CD4-positive, CD25-positive, alpha-beta regulatory T cell (primary cell): ENCODE measurements at places on chromosomes 1 and 21. TPM values are rescaled to one million over a fixed set of nuclear protein-coding genes. Genes with fewer than 3 reads are reported as not detected.

GRCh38 chr1:234960722-234961455, 167.7 kb downstream of the TOMM20 start:
- H3K27me3 ChIP-seq = no peaks in the 10 kb centered on the region
- no peak overlapping the region for H3K4me3 ChIP-seq
- peak overlapping the region; percentile 17 for H3K27ac ChIP-seq
- H3K4me1 ChIP-seq = peaks cover 52% of the 10 kb centered on the region

- no peaks in the 10 kb centered on the region for H3K4me1 ChIP-seq
- no peak for DNase-seq
- no peaks in the 10 kb centered on the region for H3K36me3 ChIP-seq
Measured at GRCh38 chr1:171850651-171851350, 9.5 kb downstream of the DNM3 start.

DNA sequence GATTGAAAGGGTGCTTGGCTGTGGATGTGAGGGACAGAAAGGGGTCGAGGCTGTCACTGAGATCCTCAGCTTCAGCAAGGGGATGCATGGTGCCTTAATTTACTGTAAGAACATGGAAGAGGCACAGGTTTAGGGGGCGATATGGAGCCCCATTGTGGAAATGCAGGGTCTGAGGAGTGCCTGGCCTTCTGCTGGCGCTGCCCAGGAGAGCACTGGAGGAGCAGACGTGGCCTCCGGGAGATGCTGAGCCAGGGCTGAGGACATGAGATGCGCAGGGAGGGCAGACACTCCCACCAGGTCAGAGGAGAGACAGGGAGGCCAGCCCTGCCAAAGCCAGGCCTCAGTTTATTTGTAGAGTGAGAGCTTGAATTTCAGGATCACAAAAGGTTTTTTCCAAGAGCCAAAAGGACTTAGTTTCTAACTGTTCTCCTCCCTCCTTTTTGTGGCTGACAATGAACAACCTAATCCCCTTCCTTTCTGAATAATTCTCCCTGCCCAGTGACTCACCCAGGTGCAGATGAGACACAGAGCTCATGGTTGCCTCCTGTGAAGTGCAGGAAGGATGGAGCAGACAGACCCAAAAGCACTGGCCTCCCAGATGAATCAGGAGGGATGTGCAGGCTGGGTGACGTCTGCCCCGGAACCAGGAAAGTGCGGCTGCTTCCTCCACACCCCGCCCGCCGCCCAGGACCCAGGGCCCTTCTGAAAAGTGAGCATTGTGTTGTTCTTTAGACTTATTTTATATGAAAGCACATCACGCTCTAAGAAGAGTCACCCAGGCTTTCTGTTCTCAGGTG, 73.0 kb upstream of the TMPRSS2 start:
- peaks cover 4% of the 10 kb centered on the region for H3K27me3 ChIP-seq
- no peaks in the 10 kb centered on the region for H3K36me3 ChIP-seq
- no peaks in the 10 kb centered on the region for H3K4me1 ChIP-seq
- no peak overlapping the region for H3K27ac ChIP-seq
- no peak for DNase-seq

DNA sequence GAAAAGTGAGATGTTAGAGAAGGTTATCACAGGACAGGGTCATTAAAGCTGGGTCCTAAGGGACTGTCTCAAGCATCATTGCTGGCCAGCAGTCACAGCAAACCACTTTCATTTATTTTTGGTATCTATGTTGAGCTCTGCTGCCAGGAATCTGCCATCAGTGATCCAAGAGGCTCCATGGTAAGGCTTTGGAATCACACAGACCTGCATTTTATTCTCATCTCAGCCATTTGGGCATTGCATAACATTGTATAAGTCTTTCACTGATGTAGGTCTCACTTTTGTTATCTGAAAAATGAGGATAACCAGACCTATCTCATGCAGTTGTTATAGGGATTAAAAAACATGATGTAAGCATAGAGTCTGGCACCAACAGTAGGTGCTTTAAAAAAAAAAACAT, 77.5 kb downstream of the OMA1 start:
- no peaks in the 10 kb centered on the region for H3K27me3 ChIP-seq
- H3K4me1 ChIP-seq = no peaks in the 10 kb centered on the region
- no peak overlapping the region for H3K4me3 ChIP-seq
- peaks cover 3% of the 10 kb centered on the region for H3K36me3 ChIP-seq

DNA sequence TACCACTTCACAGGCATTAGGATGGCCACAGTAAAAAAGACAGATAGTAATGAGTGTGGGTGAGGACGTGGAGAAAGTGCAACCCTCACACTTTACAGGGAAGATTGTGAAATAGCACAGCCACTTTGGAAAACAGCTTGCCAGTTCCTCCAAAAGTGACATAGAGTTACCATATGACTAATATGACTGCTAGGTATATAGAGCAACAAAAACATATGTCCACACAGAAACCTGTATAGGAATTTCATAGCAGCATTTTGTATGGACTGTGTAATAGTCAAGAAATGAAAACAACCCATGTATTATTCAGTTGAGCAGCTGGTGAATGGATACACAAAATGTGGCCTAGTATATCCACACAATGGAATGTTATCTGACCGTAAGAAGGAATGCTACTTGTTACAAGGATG, 30.4 kb upstream of the LBR start:
- H3K36me3 ChIP-seq = no peaks in the 10 kb centered on the region
- no peak for DNase-seq
- H3K4me3 ChIP-seq = no peak overlapping the region
- peaks cover 14% of the 10 kb centered on the region for H3K4me1 ChIP-seq

- peaks cover 15% of the 10 kb centered on the region for H3K27me3 ChIP-seq
- H3K4me1 ChIP-seq = peaks cover 13% of the 10 kb centered on the region
- no peak overlapping the region for H3K4me3 ChIP-seq
- no peak overlapping the region for H3K27ac ChIP-seq
- DNase-seq = no peak
Measured at GRCh38 chr21:38740090-38740489, 65.6 kb upstream of the ETS2 start.

- peaks cover 10% of the 10 kb centered on the region for H3K36me3 ChIP-seq
- peak overlapping the region; percentile 14 for H3K4me3 ChIP-seq
- H3K4me1 ChIP-seq = peaks cover 55% of the 10 kb centered on the region
- H3K27ac ChIP-seq = peak overlapping the region; percentile 29
Measured at GRCh38 chr1:31013187-31013864, 52.2 kb downstream of the PUM1 start.

SOX13 gene
- 0.47 TPM for total RNA-seq

- peak overlapping the region; percentile 82 for H3K4me3 ChIP-seq
- peak overlapping the region; percentile 55 for H3K27ac ChIP-seq
- H3K4me1 ChIP-seq = peaks cover 34% of the 10 kb centered on the region
- no peaks in the 10 kb centered on the region for H3K36me3 ChIP-seq
- H3K27me3 ChIP-seq = no peaks in the 10 kb centered on the region
Measured at GRCh38 chr21:35226968-35227744, 178.1 kb upstream of the RUNX1 start.

GRCh38 chr1:113983391-113983790, 4.1 kb downstream of the OLFML3 start:
- no peak overlapping the region for H3K27ac ChIP-seq
- H3K27me3 ChIP-seq = no peaks in the 10 kb centered on the region
- no peaks in the 10 kb centered on the region for H3K4me1 ChIP-seq
- H3K4me3 ChIP-seq = no peak overlapping the region
- H3K36me3 ChIP-seq = peaks cover 3% of the 10 kb centered on the region

DNA sequence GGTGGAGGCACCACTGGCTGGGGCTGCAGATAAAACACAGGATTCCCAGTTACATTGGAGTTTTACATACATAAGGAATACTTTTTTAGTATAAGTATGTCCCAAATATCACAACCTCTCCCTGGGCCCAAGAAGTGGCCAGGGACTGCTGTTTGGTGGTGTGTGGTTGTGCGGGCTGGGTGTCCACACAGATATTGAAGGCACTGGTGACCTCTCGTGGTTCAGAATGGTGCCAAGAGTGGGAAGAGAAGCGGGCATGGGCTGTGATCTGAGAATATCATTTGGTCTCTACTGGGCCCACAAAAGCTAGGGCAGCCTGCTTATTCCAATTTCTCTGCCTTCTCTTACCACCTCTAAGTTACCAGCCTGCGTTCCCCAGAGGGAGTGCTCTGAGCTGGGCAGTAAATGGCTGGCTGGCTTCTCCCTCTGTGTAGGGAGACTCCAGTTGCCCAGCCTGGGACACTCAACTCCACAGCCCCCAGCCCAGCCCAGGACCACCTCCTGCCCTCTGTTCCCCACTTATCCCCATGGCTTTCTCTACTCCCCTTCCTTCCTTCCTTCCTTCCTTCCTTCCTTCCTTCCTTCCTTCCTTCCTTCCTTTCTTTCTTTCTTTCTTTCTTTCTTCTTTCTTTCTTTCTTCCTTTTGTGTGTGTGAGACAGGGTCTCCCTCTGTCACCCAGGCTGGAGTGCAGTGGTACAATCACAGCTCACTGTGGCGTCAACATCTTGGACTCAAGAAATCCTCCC, 42.8 kb upstream of the RD3 start:
- no peaks in the 10 kb centered on the region for H3K36me3 ChIP-seq
- H3K4me1 ChIP-seq = no peaks in the 10 kb centered on the region
- H3K4me3 ChIP-seq = no peak overlapping the region
- no peak for DNase-seq
- H3K27me3 ChIP-seq = no peaks in the 10 kb centered on the region
- no peak overlapping the region for H3K27ac ChIP-seq

DNA sequence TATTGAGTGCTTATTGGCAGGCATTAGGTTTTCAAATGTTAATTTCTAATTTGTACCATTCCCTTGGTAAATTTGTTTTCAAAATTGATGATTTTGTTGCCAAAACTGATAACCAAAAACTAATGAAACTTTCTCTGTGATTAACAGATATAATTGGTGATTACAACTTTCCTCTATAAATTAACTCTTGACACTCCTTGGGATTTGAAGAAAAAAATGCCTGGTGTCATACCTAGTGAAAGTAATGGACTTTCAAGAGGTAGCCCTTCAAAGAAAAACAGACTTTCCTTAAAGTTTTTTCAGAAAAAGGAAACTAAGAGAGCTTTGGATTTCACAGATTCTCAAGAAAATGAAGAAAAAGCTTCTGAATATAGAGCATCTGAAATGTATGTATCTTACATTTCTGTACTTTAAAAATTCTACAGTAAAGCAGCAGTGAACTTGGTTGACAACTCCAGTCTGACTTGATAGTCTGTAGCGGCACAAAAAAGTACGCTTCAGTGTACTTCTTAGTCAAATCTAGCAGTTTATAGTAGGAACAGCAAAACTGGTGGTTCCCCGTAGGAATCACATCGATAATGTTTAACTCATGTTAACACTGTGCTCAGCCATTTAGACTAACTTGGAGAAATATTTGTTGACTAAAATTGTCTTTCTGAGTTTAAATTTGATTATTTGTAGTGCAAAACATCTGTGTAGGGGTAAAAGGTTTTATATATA, 3.0 kb downstream of the USP1 start:
- peak overlapping the region; percentile 57 for H3K27ac ChIP-seq
- peaks cover 39% of the 10 kb centered on the region for H3K4me1 ChIP-seq
- peak overlapping the region; percentile 74 for H3K4me3 ChIP-seq
- no peaks in the 10 kb centered on the region for H3K27me3 ChIP-seq
- H3K36me3 ChIP-seq = peaks cover 32% of the 10 kb centered on the region

C1orf185 gene
- total RNA-seq = not detected

- no peak overlapping the region for H3K4me3 ChIP-seq
- H3K4me1 ChIP-seq = no peaks in the 10 kb centered on the region
- no peak overlapping the region for H3K27ac ChIP-seq
- H3K36me3 ChIP-seq = no peaks in the 10 kb centered on the region
Measured at GRCh38 chr1:85124091-85124490, 75.8 kb upstream of the MCOLN3 start.

DNA sequence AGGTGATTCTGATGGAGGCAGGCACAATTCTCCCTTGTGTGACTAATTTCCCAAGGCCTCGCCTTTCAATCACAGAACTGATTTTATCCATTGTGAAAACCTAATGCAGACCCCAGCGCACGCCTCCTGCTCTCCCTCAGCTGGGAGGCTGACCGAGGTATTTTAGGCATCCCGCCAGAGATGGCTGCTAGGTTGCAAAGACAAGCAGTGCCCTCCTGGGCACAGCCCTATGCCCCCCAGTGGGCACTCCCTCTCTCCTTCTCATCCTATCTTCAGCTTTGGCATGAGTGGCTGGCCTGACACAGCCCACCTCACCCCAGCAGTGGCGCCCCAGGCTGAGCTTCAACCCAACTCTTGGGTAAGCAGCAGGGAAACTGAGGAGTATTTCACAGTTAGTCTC, 24.2 kb upstream of the ZNF648 start:
- no peak overlapping the region for H3K4me3 ChIP-seq
- no peaks in the 10 kb centered on the region for H3K27me3 ChIP-seq
- H3K27ac ChIP-seq = no peak overlapping the region
- peaks cover 36% of the 10 kb centered on the region for H3K4me1 ChIP-seq

GNG12 gene
- not detected for total RNA-seq

DNA sequence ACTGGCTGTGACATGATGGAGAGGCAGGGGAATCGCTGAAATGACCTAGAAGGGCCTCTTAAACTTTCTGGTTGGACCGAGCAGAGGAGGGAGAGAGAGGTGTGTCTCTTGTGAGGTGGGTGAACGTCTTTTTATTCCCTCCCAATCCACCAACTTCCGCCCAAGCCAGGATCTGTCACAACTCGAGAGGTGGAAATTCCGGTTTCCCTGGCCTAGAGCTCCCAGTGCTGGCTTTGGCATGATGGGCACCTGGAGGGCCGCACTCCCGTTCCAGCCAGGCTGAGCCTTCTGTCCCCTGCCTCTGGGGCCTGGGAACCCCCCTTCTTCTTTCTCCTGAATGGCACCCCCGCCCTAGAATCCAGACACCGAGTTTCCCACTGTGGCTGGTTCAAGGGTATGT, at the start of gene SEMA4A:
SEMA4A (plus strand) TSS at position 224 of the 400 bp plus-strand sequence. CDS start 994 bp downstream, outside the sequence.
- H3K4me3 ChIP-seq = no peak within 1 kb of the TSS
- H3K36me3 ChIP-seq = no peaks in the 10 kb centered on the region
- no peak within 1 kb of the TSS for H3K27ac ChIP-seq
- DNase-seq = no peak
- H3K27me3 ChIP-seq = no peaks in the 10 kb centered on the region
- no peaks in the 10 kb centered on the region for H3K4me1 ChIP-seq

GRCh38 chr1:26861889-26862378, 1.0 kb upstream of the SFN start:
- no peak overlapping the region for H3K4me3 ChIP-seq
- H3K4me1 ChIP-seq = peaks cover 21% of the 10 kb centered on the region
- no peaks in the 10 kb centered on the region for H3K27me3 ChIP-seq
- no peak overlapping the region for H3K27ac ChIP-seq
- DNase-seq = no peak

DNA sequence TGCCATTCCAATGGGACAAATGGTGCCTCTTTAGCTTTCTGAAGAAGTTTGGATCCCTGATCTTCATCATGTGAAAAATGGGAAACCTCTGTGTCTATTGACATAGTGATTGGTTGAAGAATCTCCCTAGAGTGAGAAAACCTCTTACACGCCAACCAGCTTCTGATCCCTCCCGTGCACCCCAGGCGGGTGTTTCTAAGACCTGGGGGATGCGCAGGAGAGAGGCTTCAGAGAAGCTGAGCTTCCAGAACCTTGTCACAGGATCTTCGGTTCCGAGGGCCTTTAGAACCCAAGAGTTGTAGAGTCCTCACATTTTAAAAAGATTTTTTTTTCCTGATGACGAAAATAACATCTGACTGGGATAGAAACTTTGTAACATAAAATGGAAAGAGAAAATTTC, 11.3 kb downstream of the PODN start:
- no peak overlapping the region for H3K27ac ChIP-seq
- no peak overlapping the region for H3K4me3 ChIP-seq
- no peaks in the 10 kb centered on the region for H3K27me3 ChIP-seq
- H3K4me1 ChIP-seq = no peaks in the 10 kb centered on the region
- no peaks in the 10 kb centered on the region for H3K36me3 ChIP-seq
- no peak for DNase-seq

- H3K27ac ChIP-seq = no peak overlapping the region
- no peaks in the 10 kb centered on the region for H3K4me1 ChIP-seq
- no peaks in the 10 kb centered on the region for H3K27me3 ChIP-seq
- H3K4me3 ChIP-seq = no peak overlapping the region
- no peak for DNase-seq
Measured at GRCh38 chr1:186144505-186144904, 230.5 kb downstream of the TPR start.
